ENCODE measurements at places on chromosomes 4 and X. TPM values are rescaled to one million over a fixed set of nuclear protein-coding genes. Genes with fewer than 3 reads are reported as not detected.

GRCh38 chr4:45693746-45694145 is 430.1 kb downstream of the GABRG1 start:
- no peak for DNase-seq

Gene AGTR2
- not detected for total RNA-seq

GRCh38 chr4:175371091-175371490 is 441.0 kb downstream of the GPM6A start:
- DNase-seq, result no peak

- DNase-seq, result no peak
Observed at GRCh38 chr4:165059386-165059785, 5.7 kb downstream of the TRIM75 start.

DNA sequence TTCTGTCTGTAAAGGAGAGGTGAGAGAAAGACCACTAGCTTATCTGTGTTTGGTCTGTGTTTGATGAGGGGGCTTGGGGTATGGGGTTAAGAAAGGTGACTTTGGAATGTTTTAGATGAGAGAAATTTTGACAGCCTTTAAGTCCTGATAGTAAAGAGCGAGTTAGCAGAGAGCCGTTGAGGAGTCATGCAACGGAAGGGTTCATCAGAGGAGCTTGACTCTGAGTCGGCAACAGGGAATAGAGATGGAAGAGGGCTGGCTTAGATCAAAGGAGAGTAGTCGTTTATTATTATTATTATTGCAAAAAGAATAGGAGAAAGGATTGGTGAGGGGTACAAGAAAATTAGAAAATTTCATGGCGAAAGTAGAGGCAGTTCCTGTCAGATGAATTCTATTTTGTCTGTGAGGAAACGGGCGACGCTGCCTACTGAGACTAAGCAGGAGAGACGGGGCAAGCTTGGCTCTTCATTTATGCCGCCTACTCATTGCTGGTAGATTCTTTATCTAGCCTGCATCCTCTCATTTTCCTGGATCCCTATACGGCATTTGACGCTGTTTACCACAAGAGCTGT is 473 bp upstream of the VAMP7 start:
- DNase-seq, result peak; percentile 15

Gene PRKG2
- total RNA-seq, result 17.5 TPM

Gene IL3RA
- total RNA-seq, result not detected

All from fibroblast of lung (primary cell).